ENCODE measurements at places on chromosomes 2 and 18. TPM values are rescaled to one million over a fixed set of nuclear protein-coding genes. Genes with fewer than 3 reads are reported as not detected.

GRCh38 chr2:177433402-177433801 lies 40.8 kb downstream of the AGPS start:
- peak; percentile 8 for DNase-seq

GRCh38 chr2:210559182-210559581 lies 2.8 kb downstream of the CPS1 start:
- no peak for DNase-seq

DNA sequence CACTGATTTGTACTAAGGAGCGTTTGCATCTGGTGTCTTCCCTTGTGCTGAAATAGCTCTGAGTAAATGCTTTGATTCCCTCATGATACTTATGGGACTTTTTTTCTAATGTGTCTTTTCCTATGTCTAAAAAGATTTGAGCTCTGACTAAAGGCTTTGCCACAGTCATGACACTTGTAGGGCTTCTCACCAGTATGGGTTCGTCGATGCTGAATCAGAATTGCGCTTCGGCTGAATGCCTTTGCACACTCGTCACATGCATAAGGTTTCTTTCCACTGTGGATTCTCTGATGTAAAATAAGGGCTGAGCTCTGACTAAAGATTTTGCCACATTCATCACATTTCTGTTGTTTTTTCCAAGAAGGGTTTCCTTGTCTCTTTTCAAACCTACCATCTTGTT lies 8.0 kb downstream of the ZNF396 start:
- DNase-seq, result no peak

- DNase-seq, result no peak
These were observed 61.7 kb upstream of the DAPL1 start for GRCh38 chr2:158733430-158733755.

DNA sequence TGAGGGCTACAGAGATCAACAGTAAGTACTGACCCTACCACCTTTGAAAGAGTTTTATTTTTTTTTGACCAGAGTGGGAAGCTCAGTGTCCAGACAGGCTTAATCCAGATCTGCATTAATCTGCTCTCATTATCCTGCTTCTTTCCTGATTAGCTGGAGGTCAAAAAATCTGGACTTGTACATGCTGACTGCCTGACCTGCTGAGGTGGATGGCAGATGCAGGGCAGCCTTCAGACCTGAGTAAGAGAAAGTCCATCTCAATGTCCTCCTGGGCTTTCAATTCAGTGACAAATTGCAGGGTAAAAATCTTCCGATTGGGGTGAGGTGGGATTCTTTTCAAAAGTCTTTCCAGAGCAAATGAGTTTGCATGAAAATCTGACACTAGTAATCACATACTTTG lies 998.8 kb upstream of the PIK3C3 start:
- no peak for DNase-seq

DNA sequence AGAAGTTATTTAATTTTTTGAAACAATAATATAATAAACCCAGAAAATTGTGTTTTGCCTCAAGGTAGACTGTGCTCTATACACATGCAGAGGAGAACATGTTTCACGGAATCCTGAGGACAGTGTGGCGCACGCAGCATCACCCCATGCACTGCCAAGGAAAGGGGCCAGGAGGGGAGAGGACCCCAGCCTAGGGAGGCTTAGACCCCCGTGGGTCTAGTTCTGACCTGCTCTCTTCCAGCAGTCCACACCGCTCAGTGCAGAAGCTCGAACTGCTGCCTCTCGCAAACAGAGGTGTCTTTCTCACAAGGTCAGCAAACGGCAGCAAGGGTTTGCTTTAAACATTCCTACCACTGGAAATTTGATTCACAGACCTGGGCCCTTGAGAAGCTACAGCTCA lies 51.5 kb upstream of the KIDINS220 start:
- DNase-seq, result no peak

GRCh38 chr2:175880-176820 lies 87.7 kb downstream of the SH3YL1 start:
- no peak for DNase-seq

DNA sequence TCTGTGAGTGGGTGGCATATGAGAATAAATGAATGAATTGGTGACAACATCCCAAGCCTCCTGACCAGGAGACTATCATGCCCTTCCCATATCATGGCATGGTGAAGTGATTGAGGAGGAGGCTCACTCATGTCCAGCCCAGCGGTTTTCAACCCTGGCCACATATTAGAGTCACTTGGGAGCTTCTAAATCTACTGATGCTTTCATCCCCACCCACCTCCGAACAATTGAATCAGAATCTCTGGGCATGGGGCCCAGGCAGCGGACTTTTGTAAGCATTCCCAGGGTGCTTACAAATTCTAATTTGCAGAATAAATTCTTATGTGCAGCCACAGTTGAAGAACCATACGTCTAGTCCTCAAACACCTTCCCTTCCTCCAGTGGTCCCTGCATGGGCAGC lies 81.7 kb upstream of the SEC11C start:
- DNase-seq, result peak; percentile 19

DNA sequence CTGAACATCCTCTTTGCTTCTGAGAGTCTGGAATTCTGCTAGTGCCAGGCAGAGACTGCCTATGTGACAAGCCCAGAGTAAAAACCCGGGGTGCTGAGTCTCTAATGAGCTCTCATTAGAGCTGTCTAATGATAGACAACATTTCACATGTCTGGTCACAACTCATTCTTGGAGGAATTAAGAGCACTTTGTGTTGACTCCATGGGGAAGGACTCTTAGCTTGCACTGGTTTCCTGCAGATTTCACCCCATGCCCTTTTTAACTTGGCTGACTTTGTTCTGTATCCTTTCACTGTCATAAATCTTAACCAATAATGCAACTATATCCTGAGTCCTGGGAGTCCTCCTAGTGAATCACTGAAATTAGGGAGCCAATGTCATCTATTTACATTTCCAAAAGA lies 33.5 kb downstream of the FBXO15 start:
- DNase-seq, result peak; percentile 6

DNA sequence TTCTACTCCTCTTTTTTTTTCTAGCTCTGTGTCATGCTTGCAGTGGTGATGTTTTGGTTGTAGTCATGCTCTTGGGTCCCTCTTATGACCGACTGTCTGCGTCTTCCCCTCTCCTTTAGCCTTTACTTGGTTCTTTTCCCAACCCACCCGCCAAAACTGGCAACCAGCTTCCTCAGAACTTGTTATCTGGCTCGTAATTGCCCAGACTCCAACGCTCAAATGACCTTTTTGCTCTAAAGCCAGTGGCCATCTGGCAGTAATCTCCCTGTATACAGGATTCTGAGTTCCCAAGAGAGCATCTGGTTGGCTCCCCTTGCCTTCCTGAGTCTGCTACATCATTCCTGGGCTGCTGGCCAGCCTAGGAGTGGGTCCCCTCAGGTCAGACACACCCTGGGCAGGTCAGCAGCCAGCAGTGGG lies 147.2 kb downstream of the MGAT5 start:
- DNase-seq, result no peak

GRCh38 chr2:67782443-67782842 lies 280.4 kb downstream of the C1D start:
- peak; percentile 46 for DNase-seq

The FZD7 gene
- total RNA-seq, result 39.1 TPM

The ANO7 gene
- total RNA-seq, result 0.50 TPM

The MERTK gene
- total RNA-seq, result 6.6 TPM

The VRK2 gene
- 24.3 TPM for total RNA-seq

The CYP1B1 gene
- total RNA-seq, result 94.1 TPM

The CCDC141 gene
- total RNA-seq, result 0.17 TPM

The ABCG8 gene
- not detected for total RNA-seq

The LRRC30 gene
- not detected for total RNA-seq

The TTR gene
- total RNA-seq, result not detected

The RAMP1 gene
- 16.4 TPM for total RNA-seq

The EHBP1 gene
- 129 TPM for total RNA-seq

The KCNIP3 gene
- 1.7 TPM for total RNA-seq

Measured in fibroblast of lung (primary cell).